A549 treated with CpdA at 1 μM for 4 hours (cell line): ENCODE measurements at places on chromosomes 12 and 14. TPM values are rescaled to one million over a fixed set of nuclear protein-coding genes. Genes with fewer than 3 reads are reported as not detected.

NRL gene
- total RNA-seq = 0.48 to 1.2 TPM (median 1.0 TPM) in 5 replicates

SLC38A4 gene
- total RNA-seq = not detected in 5 replicates

ANKS1B gene
- 0.24 to 0.63 TPM (median 0.47 TPM) in 5 replicates for total RNA-seq

CCDC196 gene
- total RNA-seq = not detected in 5 replicates

CLEC2B gene
- total RNA-seq = 1.4 to 3.0 TPM (median 1.9 TPM) in 5 replicates

RNU7-1 gene
- not detected in 5 replicates for total RNA-seq

TESPA1 gene
- total RNA-seq = not detected in 5 replicates

PDZRN4 gene
- total RNA-seq = not detected in 5 replicates

ZBTB42 gene
- total RNA-seq = 2.3 to 3.5 TPM (median 2.9 TPM) in 5 replicates

SPIC gene
- not detected in 5 replicates for total RNA-seq

GOLGA3 gene
- total RNA-seq = 19.2 to 23.5 TPM (median 22.0 TPM) in 5 replicates

KCNMB4 gene
- 0.10 to 0.18 TPM (median 0.12 TPM) in 5 replicates for total RNA-seq

NKX2-1 gene
- total RNA-seq = 0.03 to 0.06 TPM in 2 of 5 replicates, not detected in the others

PAWR gene
- 45.0 to 83.5 TPM (median 59.9 TPM) in 5 replicates for total RNA-seq

TBX5 gene
- not detected in 5 replicates for total RNA-seq

KRT75 gene
- 0.19 to 0.29 TPM (median 0.23 TPM) in 5 replicates for total RNA-seq

POTEG gene
- not detected in 5 replicates for total RNA-seq

NPFF gene
- total RNA-seq = not detected in 5 replicates
